Left renal cortex interstitium (tissue), 4 donors: ENCODE measurements at places on chromosomes 7 and 10. TPM values are rescaled to one million over a fixed set of nuclear protein-coding genes. Genes with fewer than 3 reads are reported as not detected.

CASP2 gene
- polyA plus RNA-seq, result 45.6 TPM

ATOH7 gene
- 1.8 TPM for polyA plus RNA-seq

GRCh38 chr10:108757946-108758345, 1165.4 kb downstream of the XPNPEP1 start:
- no peak for DNase-seq

GRCh38 chr7:77239471-77239870, 39.9 kb upstream of the FGL2 start:
- no peak for DNase-seq

NODAL gene
- 0.51 TPM for polyA plus RNA-seq

- DNase-seq, result no peak
These were observed 117.8 kb downstream of the ABLIM1 start for GRCh38 chr10:114540236-114540635.

- no peak for DNase-seq
These were observed 44.0 kb upstream of the FAM133B start for GRCh38 chr7:92634205-92634604.

DNA sequence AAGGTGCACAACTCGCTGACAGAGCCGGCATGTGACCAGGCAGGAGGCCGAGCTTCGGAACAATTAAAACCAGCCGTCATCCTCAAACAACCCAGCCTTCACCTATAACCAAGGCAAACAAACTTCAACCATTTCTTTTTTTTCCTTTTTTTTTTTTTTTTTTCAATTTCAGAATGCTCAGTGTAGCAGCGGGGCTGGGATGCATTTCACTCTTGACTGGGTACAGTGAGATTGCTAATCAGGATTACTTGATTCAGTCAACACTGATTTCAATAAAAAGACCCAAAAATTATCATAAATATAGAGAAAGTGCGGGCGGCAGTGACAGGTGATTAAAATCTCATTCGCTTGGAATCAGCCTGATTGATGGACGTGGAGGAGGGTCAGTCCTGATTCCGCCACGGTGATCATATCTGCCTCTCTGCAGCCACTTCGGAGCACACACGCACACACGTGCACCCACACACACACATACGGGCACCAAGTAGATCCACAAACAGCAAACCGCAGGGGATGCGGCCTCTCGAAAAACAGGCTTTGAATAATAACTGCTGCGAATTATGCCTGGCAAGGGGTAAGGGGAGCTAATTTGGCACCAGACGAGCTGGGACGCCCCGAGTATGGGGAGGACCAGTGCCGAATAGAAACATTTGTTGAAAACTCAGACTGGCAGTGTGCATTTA, 31.2 kb downstream of the EBF3 start:
- DNase-seq, result no peak

DNA sequence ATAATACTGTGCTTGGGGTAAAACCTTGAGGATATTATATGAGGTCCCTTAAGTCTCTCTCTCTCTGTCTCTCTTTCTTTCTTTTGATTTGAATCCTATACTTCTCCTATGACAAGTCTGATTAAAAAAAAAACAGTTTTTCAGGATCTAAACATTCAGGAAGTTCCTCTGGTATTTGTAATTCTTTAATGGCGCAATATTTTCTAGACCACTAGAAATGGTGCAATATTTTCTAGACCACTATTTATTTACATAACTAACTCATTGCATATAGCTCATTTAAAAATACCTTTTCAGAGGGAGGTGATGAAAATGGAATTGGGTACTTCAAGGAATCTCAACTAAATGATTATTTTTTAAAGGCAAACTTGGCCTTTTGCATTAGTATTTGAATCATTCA, 1235.3 kb downstream of the GATA3 start:
- no peak for DNase-seq

CHCHD1 gene
- polyA plus RNA-seq, result 50.5 TPM

DNA sequence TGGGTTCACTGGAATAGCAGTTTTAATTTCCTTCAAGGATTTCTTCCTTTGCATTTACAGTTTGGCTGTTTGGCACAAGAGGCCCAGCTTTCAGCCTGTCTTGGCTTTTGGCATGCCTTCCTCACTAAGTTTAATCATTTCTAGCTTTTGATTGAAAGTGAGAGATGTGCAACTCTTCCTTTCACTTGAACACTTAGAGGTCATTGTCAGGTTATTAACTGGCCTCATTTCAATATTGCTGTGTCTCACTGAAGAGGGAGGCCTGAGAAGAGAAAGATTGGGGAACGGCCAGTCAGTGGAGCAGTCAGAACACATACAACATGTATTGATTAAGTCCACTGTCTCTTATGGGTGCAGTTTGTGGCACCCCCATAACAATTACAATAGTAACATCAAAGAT, 33.9 kb downstream of the PTTG1IP2 start:
- no peak for DNase-seq

ANKRD61 gene
- polyA plus RNA-seq, result 0.40 TPM

DNA sequence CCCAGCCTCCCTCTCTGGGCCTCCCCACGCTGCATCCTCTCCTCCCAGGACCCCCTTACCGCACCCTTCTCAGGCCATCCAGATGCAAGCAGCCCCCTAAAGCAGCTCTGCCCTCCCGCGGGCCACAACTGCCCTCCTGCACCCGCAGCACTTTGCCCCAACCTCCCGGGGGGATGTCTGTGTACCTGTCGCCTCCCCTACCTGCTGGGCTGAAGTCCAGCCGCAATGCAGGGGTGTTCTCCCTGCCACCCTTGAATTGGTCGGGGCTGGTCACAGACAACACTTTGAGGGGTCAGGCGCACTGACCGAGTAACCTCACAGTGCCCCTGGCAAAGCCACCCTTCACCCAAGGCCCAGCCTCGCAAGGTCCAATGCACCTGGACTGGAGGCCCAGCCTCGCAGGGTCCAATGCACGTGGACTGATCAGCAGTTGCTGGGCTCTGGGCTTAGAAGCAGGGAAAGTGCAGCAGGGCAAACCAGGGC, 8.3 kb upstream of the CALML5 start:
- no peak for DNase-seq

DNA sequence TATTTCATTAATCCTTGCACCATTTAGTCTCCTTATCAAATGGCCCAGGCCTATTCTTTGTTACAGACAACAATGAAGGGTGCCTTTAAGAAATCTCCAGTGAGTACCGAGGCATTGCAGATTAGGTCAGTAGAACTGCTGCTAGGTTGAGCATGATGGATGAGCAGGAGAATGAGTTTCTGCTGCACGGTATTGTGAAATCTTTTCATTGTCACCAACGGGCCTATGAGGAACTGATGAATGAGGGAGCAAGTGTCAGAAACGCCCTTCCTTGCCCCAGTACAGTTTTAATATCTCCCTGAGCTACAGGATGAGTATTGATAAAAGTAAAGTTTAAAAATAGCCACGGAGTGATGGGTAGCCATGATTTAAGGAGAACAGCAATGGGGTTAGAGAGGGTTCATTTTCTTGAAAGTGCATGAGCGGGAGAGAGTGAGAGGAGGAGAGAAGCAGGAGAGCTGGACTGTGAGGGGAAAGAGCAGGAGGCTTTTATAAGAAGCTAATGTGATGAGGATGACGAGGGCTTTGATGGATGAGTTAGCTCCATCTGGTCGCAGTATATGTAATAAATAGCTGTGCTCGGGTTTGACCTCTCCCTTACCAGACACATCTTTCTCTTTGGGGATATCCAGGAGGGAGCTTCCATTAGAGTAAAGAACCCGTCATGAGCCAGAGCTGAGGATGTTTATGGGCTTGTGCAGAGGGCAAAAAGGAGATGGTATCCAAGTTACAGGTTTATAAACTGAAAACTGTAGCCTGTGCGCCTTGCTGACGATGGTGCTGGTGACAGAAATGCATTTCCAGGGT, 526.1 kb downstream of the LRMDA start:
- no peak for DNase-seq

ORC5 gene
- 28.4 TPM for polyA plus RNA-seq

- DNase-seq, result no peak
These were observed at the start of gene SFRP5 for GRCh38 chr10:97771913-97772823. Gene SFRP5 (minus strand): TSS chr10:97771999. CDS start chr10:97771833, 166 bp downstream.

GRCh38 chr7:156993925-156994235, 16.6 kb downstream of the MNX1 start:
- no peak for DNase-seq

DNA sequence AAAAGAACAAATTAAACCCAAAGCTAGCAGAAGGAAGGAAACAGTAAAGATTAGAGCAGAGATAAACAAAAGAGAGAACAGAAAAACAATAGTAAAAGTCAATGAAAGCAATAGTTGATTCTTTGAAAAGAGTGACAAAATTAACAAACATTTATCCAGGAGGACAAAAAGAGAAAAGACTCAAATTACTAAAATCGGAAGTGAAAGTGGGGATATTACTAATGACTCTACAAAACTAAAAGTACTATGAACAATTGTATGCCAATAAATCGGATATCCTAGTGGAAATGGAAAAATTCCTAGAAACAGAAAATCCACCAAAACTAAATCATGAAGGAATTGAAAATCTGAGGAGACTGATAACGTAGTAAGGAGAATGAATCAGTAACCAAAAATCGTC, 96.3 kb downstream of the SNX13 start:
- no peak for DNase-seq

SMO gene
- 111 TPM for polyA plus RNA-seq

GRCh38 chr7:91519241-91520158, 255.3 kb downstream of the FZD1 start:
- DNase-seq, result no peak

PNLIPRP2 gene
- not detected for polyA plus RNA-seq

DNA sequence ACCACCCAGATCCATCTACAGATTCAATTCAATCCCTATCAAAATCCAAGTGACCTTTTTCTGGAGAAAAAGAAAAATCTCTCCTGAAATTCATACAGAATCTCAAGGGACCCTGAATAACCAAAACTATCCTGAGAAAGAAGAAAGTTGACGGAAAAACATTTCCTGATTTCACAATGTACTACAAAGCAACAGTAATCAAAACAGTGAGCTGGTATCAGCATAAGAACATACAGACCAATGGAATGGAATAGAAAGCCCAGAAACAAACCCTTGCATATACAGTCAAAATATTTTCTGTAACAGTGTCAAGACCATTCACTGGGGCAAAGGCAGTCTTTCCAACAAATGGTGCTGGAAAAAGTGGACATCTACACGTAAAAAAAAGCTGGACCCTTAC, 89.9 kb downstream of the JMJD1C start:
- no peak for DNase-seq

PON1 gene
- polyA plus RNA-seq, result 0.52 TPM

DNA sequence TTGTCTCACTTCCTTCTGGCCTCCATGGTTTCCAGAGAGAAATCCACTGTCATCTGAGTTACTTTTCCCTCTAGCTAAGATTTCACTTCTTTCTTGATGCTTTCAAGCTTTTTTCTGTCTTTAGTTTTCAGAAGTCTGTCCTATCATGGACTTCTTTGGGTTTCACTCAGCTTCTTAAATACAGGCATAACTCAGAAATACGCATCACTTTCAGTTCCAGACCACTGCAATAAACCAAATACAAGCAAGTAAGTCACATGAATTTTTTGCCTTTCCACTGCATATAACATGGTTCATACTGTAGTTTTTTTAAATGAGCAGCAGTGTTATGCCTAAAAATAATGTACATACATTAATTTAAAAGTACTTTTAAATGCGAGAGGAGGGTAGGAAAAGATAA, 48.7 kb downstream of the STK17A start:
- DNase-seq, result no peak

DNA sequence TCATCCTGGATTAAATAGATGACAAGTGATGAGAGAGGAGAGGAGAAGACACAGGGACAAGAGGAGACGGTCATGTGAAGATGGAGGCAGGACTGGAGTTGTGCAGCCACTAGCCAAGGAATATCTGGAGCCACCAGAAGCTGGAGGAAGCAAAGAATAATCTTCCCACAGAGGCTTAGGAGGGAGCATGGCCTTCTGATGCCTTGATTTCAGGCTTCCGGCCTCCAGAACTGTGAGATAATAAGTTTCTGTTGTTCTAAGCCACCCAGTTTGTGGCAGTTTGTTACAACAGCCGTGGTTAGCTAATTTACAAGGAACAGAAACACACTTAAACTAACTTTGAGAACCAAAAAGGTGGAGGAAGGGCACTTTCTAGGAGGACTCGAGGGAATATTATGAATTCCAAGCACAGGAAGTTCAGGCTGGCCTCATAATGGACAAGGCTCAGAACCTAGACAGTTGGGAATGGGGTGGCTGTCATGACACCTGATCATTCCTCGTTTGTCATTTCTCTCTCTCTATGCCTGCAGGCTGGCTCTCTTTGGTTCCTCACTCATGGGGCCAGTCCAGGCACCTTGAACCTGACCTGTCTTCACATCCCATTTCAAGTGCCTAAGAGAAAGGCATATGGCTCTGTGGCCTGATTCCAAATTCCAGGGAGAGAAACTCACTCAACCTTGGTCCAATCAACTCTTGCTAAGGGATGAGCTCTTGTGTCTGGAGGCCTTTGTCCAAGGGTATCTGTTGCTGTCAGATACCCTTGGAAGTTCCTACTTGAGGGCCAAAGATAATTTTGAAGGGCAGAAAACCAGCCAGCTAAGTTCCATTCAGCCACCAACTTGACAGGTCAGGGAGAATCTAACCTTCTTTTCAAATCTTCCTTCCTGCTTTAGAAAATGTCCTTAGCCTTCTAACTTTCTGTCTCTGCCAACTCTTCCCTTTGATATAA, 33.5 kb upstream of the PDZD8 start:
- DNase-seq, result no peak

- DNase-seq, result no peak
These were observed 11.8 kb downstream of the CCSER2 start for GRCh38 chr10:84340187-84340586.

DNA sequence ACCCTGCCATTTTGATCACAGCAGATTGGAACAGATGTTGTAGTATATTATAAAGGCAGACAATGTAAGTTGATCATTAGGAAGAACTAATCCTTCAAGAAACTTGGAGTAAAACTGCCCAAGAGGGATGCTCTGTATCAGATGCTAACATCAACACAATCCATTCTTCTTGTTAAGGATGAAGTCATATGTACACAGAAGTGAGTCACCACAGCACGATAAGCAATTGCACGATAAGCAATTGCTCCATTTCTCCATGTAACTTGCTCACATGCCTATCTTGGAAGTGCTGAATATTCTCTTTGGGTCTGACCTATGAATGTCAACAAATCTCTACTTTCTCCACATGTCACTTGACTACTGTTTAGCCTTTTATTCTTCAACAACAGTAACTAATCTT, 41.5 kb upstream of the DMTF1 start:
- DNase-seq, result no peak

GRCh38 chr7:30918676-30919075, 7.0 kb downstream of the AQP1 start:
- no peak for DNase-seq

GRCh38 chr7:132321387-132321786, 254.9 kb downstream of the PLXNA4 start:
- no peak for DNase-seq

OR6B1 gene
- polyA plus RNA-seq, result not detected

GRCh38 chr10:79561257-79561656, 1.1 kb upstream of the SFTPA2 start:
- DNase-seq, result no peak

FMC1 gene
- polyA plus RNA-seq, result 25.0 TPM

GRCh38 chr7:5586279-5586962, 162.8 kb upstream of the TNRC18 start:
- no peak for DNase-seq

DNA sequence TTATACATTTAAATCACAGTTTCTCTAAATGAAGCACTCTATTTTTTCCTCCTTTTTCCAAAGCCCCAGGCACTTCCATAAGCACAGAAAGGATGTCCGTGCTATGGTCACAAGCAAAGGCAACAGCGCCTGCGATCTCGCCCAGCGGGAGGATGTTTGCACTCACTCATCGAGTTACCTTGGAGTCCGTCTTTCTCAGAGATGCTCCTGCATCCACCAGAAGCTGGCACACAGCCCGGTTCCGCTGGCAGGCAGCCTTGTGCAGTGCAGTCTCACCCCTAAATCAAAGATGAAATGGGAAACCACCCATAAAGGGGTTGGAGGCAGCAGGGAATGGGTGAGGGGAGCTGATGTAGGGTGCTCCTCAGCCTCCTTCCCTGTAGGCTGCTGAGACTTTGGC, 51.9 kb upstream of the PTN start:
- no peak for DNase-seq

MYOZ1 gene
- 4.7 TPM for polyA plus RNA-seq
